Heart right ventricle (tissue), 16 donors: ENCODE measurements at places on chromosomes 1 and 21. TPM values are rescaled to one million over a fixed set of nuclear protein-coding genes. Genes with fewer than 3 reads are reported as not detected.

- DNase-seq = peak; percentile 80
- H3K27me3 ChIP-seq = no peaks in the 10 kb centered on the region
- no peak overlapping the region for H3K4me3 ChIP-seq
- H3K36me3 ChIP-seq = no peaks in the 10 kb centered on the region
These were observed 64.4 kb downstream of the AGPAT3 start for GRCh38 chr21:43929217-43929971.

- no peak for DNase-seq
- no peak overlapping the region for H3K27ac ChIP-seq
- H3K4me1 ChIP-seq = peaks cover 30% of the 10 kb centered on the region
- H3K27me3 ChIP-seq = no peaks in the 10 kb centered on the region
- H3K4me3 ChIP-seq = no peak overlapping the region
These were observed 2.6 kb upstream of the TENT5B start for GRCh38 chr1:27015260-27015659.

AMY1B gene
- not detected for total RNA-seq

DNA sequence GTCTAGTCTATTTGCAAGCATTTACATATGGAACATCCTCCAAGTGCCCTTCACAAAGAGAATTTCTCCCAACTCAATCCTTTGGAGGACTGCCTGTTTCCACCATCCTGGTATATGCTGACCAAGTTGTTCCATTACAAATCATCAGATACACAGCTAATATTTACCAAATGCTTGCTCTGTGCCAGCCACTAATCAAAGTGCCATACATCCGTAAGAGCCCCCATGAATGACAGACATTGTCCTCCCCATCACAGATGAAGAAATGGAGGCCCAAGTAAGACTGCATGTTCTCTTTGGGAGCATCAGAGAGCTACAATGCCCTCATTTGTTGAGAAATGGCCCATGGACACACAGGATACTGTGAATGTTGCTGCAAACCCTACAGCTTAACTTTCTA is 130.0 kb upstream of the BACE2 start:
- no peak overlapping the region for H3K4me3 ChIP-seq
- H3K27me3 ChIP-seq = no peaks in the 10 kb centered on the region
- no peaks in the 10 kb centered on the region for H3K4me1 ChIP-seq

DNA sequence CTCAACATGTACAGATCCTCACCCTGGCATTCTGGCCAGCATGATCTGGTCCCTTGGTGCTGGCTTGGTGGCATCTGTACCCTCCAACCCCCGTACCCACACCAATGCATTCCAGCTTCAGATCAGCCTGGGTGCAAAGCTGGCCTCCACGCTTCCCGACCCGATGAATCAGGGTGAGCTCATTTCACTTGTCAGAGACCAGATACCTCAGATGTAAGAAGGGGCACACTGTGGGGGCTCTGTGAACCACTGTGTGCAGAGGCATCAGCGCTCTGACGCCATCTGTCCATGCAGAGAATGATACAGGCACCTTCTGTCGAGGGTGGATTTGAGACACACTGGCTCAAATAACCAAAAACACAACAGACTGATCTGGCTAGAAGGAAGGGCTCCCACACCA is 76.6 kb downstream of the DMRTB1 start:
- H3K27me3 ChIP-seq = peaks cover 16% of the 10 kb centered on the region
- no peak for DNase-seq
- H3K27ac ChIP-seq = no peak overlapping the region
- no peaks in the 10 kb centered on the region for H3K4me1 ChIP-seq

GRCh38 chr21:33386222-33386784 is 16.9 kb upstream of the IFNGR2 start:
- H3K4me1 ChIP-seq = peaks cover 10% of the 10 kb centered on the region
- no peak for DNase-seq
- H3K27ac ChIP-seq = no peak overlapping the region

DNA sequence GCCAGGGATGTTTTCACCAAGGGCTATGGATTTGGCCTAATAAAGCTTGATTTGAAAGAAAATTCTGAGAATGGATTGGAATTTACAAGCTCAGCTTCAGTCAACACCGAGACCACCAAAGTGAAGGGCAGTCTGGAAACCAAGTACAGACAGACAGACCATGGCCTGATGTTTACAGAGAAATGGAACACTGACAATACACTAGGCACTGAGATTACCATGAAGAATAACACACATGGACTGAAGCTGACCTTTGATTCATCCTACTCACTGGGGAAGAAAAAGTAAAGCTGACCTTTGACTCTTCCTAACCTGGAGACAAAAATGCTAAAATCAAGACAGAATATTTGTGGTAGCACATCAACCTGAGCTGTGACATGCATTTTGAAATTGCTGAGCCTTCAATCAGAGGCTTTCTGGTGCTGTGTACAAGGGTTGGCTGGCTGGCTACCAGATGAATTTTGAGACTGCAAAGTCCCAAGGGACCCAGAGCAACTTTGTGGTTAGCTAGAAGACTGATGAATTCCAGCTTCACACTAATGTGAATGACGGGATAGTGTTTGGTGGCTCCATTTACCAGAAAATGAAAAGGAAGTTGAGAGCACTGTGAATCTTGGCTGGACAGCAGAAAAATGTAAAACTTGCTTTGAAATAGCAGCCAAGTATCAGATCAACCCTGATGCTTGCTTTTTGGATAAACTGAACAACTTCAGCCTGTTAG is 190.4 kb upstream of the KCTD3 start:
- no peaks in the 10 kb centered on the region for H3K27me3 ChIP-seq
- H3K4me1 ChIP-seq = no peaks in the 10 kb centered on the region
- DNase-seq = no peak
- no peak overlapping the region for H3K27ac ChIP-seq
- no peaks in the 10 kb centered on the region for H3K36me3 ChIP-seq

DNA sequence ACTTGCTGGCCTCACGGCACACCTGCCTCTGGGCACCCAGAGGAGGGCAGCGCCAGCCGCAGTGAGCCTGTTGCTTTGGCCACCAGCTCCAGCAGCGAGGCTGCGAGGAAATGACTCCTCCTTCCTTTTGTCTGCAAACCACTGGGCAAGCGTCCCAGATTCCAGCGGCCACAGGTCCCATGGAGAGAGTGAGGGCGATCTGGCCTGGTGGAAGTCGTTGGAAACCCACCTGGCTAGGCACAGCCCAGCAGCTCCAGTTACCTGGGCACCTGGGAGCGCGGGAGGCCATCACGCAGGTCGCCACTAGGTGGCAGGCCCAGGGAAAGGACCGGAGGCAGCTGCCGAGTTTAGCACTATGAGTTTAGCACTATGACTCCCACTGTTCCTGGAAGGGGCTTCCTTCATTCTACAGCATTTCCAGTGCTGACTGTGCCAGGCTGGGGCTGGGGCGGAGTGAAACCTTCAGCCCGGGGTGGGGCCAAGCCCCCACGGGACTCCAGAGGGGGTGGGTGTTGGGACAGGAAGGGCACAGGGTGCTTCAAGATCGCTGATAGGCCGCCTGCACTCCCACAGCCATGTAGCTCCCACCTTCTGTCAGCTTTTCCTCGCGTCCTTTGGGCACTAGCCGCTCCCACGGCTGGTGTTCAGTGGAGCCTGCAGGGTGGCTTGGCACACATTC is 1.1 kb upstream of the ESPN start:
- no peaks in the 10 kb centered on the region for H3K36me3 ChIP-seq
- no peak overlapping the region for H3K4me3 ChIP-seq
- H3K27ac ChIP-seq = no peak overlapping the region
- no peak for DNase-seq
- peaks cover 100% of the 10 kb centered on the region for H3K27me3 ChIP-seq

DNA sequence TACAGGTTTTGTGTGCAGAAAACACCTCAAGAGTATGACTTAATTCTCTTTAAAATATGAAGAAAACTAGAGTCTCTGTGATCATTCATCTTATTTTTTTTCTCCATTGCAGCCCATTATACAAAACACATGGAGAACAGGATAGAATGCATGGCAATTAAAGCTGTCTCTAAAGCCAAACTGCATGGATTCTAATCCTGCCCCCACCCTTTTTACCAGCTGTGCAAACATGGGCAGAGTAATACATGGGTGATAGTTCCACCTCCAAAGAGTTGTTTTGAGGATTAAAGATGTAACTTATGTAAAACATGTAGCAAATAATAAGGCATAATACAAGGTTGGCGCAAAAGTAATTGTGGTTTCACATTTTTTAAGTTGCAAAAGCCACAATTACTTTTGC is 114.4 kb downstream of the CLEC20A start:
- DNase-seq = no peak
- no peak overlapping the region for H3K27ac ChIP-seq
- no peaks in the 10 kb centered on the region for H3K4me1 ChIP-seq
- H3K36me3 ChIP-seq = no peaks in the 10 kb centered on the region
- no peaks in the 10 kb centered on the region for H3K27me3 ChIP-seq
- no peak overlapping the region for H3K4me3 ChIP-seq

- H3K4me3 ChIP-seq = no peak overlapping the region
- H3K36me3 ChIP-seq = no peaks in the 10 kb centered on the region
- peak overlapping the region; percentile 4 for H3K27ac ChIP-seq
- no peak for DNase-seq
- no peaks in the 10 kb centered on the region for H3K27me3 ChIP-seq
- no peaks in the 10 kb centered on the region for H3K4me1 ChIP-seq
These were observed 73.7 kb upstream of the FGGY start for GRCh38 chr1:59223198-59223597.

- peak overlapping the region; percentile 70 for H3K4me3 ChIP-seq
- no peaks in the 10 kb centered on the region for H3K4me1 ChIP-seq
- no peaks in the 10 kb centered on the region for H3K36me3 ChIP-seq
- peak overlapping the region; percentile 76 for H3K27ac ChIP-seq
- no peaks in the 10 kb centered on the region for H3K27me3 ChIP-seq
These were observed 2.2 kb upstream of the NEGR1 start for GRCh38 chr1:72284348-72285073.

GRCh38 chr1:15176120-15176519 is 22.6 kb downstream of the TMEM51 start:
- no peak overlapping the region for H3K27ac ChIP-seq
- H3K27me3 ChIP-seq = no peaks in the 10 kb centered on the region
- peaks cover 11% of the 10 kb centered on the region for H3K4me1 ChIP-seq
- H3K4me3 ChIP-seq = no peak overlapping the region
- no peaks in the 10 kb centered on the region for H3K36me3 ChIP-seq
- no peak for DNase-seq
